ENCODE measurements at places on chromosomes 13 and 19. TPM values are rescaled to one million over a fixed set of nuclear protein-coding genes. Genes with fewer than 3 reads are reported as not detected.
A peak's percentile ranks its signal among the peaks of the same experiment; 100 is the strongest.

GRCh38 chr13:26457212-26457611 is 100.3 kb upstream of the WASF3 start:
- no peak for DNase-seq
- H3K27ac ChIP-seq: no peak overlapping the region
- no peak overlapping the region for H3K4me3 ChIP-seq
- no peaks in the 10 kb centered on the region for H3K36me3 ChIP-seq
- no peaks in the 10 kb centered on the region for H3K27me3 ChIP-seq

The KIR2DL3 gene
- not detected for total RNA-seq

DNA sequence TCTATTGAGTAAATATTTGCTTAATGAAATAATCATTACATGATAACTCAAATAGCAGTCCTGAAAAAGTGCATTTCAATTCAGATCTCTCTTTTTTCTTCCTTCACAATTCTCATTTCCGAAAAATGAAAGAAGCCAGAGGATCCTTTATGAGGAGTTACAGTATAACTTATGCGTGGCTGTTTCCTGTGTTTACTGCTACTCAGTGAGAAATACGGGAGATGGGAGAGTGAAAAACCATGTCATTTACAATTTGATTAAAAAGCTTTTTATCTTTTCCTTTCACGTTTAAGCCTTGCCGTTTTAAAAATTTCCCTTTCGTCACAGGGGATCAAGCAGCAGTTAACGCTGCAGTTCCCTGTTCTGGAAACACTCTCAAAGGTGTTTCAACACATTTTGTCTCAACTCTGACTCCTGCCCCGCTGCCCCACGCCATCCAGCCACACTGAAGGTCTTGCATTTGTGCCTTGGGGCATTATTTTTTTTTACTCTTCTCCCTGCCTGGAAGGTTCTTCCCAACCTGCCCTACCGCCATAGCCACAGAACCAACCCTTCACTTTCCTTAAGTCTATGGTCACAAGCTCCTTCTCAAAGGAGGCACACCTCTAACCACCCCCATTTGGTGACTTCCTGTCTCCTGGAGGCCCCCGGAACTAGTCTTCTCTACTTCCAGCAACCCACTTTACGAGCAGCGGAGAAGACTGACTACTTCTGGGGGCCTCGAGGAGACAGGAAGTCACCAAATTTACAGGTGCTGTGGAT is 17.0 kb downstream of the KL start:
- no peak overlapping the region for H3K27ac ChIP-seq
- no peak overlapping the region for H3K4me3 ChIP-seq
- no peaks in the 10 kb centered on the region for H3K4me1 ChIP-seq
- no peaks in the 10 kb centered on the region for H3K36me3 ChIP-seq
- no peaks in the 10 kb centered on the region for H3K27me3 ChIP-seq

GRCh38 chr13:81051873-81052272 is 710.9 kb upstream of the SPRY2 start:
- no peak for DNase-seq
- no peaks in the 10 kb centered on the region for H3K36me3 ChIP-seq
- no peaks in the 10 kb centered on the region for H3K27me3 ChIP-seq

The DDX39A gene
- total RNA-seq: 54.7 TPM

- H3K27ac ChIP-seq: peak within 1 kb of the TSS; percentile 97
- H3K4me3 ChIP-seq: peak within 1 kb of the TSS; percentile 79
- H3K27me3 ChIP-seq: no peaks in the 10 kb centered on the region
Observed at GRCh38 chr13:43878892-43879754, at the start of gene CCDC122. TSS of gene CCDC122 (minus strand) at chr13:43879740. CDS start at chr13:43869376, 10,364 bp downstream.

DNA sequence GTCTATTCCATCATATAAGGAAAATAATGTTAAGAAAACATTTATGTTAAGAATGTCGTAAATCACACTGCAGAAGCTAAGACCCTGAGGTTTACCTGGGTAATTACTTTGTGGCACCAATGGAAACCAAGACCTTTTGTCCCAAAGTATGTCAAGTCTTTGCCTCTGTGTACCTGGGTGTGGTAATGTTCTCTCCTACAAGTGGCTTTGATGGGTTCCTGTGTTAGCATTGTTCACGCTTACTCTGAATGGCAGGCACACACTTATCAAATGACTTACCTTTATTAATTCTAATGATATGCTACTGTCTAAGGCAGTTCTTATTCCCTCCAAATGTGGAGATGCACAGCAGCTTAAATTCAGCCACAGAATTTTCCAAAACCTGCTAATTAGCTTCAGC is 206.1 kb downstream of the KCTD12 start:
- no peak overlapping the region for H3K27ac ChIP-seq
- no peaks in the 10 kb centered on the region for H3K36me3 ChIP-seq
- H3K4me1 ChIP-seq: no peaks in the 10 kb centered on the region
- peaks cover 10% of the 10 kb centered on the region for H3K27me3 ChIP-seq
- H3K4me3 ChIP-seq: no peak overlapping the region

GRCh38 chr19:38836983-38837626 is 5.5 kb upstream of the ECH1 start:
- peaks cover 13% of the 10 kb centered on the region for H3K4me1 ChIP-seq
- H3K27ac ChIP-seq: peak overlapping the region; percentile 29
- no peaks in the 10 kb centered on the region for H3K27me3 ChIP-seq
- no peak for DNase-seq
- peaks cover 51% of the 10 kb centered on the region for H3K36me3 ChIP-seq

- peaks cover 6% of the 10 kb centered on the region for H3K36me3 ChIP-seq
- no peak overlapping the region for H3K4me3 ChIP-seq
- no peaks in the 10 kb centered on the region for H3K27me3 ChIP-seq
- H3K4me1 ChIP-seq: no peaks in the 10 kb centered on the region
Observed at GRCh38 chr13:41859565-41859964, 101.3 kb downstream of the VWA8 start.

DNA sequence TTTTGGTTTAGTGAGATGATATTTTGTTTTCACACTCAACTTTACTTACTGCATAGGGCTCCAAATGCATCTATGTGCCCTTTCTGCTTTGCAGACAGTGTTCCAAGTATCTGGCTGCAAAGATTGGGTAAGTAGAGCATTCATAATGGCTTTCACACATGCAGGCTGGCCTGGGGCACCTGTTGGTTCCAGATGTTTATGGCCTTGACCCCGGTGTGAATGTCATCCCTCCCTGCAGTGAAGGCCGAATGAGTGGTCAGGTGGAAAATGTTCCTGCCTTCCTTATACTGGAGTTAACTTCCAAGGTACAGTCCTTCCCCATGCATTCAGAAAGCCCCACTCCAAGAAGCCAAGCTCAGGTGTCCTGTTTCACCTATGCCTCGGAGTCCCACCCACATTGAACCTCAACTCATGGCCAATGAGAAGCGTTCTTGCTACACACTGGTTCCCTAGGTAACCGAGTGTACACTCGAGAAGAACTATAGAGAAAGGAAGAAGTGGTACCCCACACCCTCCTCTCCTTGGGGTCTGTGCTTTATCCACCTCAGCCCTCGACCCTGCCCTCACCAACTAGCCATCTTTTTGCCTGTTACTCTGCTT is 23.0 kb upstream of the ZNF536 start:
- no peak for DNase-seq
- H3K27me3 ChIP-seq: no peaks in the 10 kb centered on the region
- H3K4me3 ChIP-seq: no peak overlapping the region
- no peaks in the 10 kb centered on the region for H3K4me1 ChIP-seq

GRCh38 chr13:72808917-72809500 is 27.1 kb downstream of the PIBF1 start:
- H3K4me1 ChIP-seq: no peaks in the 10 kb centered on the region
- H3K36me3 ChIP-seq: peaks cover 13% of the 10 kb centered on the region
- H3K27me3 ChIP-seq: no peaks in the 10 kb centered on the region
- no peak overlapping the region for H3K27ac ChIP-seq

All from liver (tissue), 10 donors.